HL-60 (cell line): ENCODE measurements at places on chromosomes 7 and 10.
A peak's percentile ranks its signal among the peaks of the same experiment; 100 is the strongest.

- DNase-seq: peak; percentile 14
Measured at GRCh38 chr7:8436965-8437364, 3.6 kb downstream of the NXPH1 start.

GRCh38 chr7:30965883-30966282, 2.1 kb downstream of the GHRHR start:
- no peak for DNase-seq

- DNase-seq: no peak
Measured at GRCh38 chr7:106756884-106757283, 95.9 kb upstream of the CCDC71L start.

DNA sequence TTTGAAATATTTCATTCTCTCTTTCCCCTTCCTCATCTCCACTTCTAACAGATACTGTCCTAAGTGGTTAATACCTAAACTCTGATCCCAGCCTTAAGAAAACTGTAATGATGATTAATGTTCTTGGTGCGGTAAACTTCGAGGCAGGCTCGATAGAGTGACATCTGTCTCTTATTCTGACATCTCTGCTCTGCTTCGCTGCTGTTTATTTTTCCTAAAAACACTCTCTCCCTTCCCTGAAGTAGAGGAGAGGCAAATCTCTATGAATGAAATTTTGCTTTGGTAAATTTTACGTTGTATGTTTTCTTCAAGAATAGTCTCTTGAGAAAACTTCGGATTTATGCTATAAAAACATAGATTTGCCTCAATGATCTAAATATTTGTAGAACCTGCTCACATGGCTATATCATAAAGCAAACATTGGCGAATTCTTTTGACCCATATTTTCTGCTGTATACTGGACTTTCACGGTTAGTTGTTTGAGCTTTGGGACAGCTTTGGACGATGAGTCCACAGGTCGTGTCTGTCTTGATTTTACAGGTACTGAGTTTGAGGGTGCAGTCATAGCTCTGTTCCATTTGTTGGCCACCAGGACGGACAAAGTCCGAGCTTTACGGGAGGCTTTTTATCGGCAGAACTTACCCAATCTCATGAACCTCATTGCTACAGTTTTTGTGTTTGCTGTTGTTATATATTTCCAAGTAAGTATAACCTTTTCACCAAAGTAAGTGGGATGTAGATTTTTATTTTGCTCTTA, 27.1 kb downstream of the SEC61A2 start:
- DNase-seq: no peak

- DNase-seq: no peak
Measured at GRCh38 chr10:71045204-71045809, 156.9 kb upstream of the PCBD1 start.

- DNase-seq: no peak
Measured at GRCh38 chr7:28536259-28536658, 123.9 kb downstream of the CREB5 start.

DNA sequence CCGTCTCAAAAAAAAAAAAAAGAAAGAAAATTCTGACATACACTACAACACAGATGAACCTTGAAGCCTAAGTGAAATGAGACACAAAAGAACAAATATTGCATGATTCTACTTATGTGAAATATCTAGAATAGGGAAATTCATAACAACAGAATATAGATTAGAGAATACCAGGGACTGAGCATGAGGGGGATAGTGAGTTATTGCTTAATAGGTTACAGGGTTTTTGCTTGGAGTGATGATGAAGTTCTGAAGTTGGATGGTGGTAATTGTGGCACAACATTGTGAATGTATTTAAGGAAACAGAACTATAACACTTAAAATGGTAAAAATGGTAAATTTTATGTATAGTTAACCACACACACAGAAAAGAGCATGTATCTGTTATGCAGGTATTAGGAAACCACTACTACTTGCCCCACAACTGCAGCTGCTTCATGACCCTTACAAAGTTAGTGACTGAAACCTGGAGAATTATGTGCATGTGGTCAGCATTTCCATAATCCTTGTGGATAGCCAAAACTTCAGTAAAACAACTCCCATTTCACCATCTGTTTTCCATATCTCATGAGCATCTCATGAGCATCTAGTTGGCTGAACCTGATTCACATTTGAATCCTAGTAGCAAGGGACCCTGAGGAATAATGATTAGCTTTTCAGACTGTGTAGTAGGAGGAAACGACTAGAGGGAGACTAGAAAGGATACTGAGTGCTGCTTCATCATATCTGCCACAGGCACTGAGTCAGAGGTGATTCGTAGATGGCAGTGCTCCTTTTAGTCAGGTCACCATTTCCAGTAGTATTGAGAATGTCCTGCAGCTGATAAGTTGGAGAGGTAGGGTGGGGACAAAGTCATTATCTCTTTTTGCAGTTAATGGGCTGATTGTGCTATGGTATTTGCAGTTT, 26.3 kb downstream of the SAMD8 start:
- no peak for DNase-seq

DNA sequence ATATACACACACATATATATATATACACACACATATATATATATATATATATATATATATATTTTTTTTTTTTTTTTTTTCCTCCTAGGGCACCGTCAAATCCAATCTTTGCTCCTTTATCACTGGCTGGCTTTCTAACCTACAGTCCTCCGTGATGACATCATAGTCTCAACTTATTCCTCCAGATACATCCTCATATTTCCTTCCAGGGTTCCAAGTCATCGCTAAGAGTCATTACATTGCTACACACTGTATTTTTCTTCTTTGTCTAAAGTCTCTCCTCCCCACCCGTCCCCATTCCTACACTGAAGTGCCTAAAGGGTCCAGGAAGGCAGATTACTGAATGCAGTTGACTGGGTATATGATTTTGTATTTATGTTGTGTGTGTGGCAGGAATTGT, 1.1 kb upstream of the FAM200A start:
- DNase-seq: no peak
